ENCODE measurements at places on chromosomes 5 and 9.

GRCh38 chr5:67350618-67351201 lies 154.1 kb upstream of the CD180 start:
- peak; percentile 49 for DNase-seq

- DNase-seq, result no peak
Measured at GRCh38 chr5:137119321-137119720, 379.8 kb downstream of the SPOCK1 start.

DNA sequence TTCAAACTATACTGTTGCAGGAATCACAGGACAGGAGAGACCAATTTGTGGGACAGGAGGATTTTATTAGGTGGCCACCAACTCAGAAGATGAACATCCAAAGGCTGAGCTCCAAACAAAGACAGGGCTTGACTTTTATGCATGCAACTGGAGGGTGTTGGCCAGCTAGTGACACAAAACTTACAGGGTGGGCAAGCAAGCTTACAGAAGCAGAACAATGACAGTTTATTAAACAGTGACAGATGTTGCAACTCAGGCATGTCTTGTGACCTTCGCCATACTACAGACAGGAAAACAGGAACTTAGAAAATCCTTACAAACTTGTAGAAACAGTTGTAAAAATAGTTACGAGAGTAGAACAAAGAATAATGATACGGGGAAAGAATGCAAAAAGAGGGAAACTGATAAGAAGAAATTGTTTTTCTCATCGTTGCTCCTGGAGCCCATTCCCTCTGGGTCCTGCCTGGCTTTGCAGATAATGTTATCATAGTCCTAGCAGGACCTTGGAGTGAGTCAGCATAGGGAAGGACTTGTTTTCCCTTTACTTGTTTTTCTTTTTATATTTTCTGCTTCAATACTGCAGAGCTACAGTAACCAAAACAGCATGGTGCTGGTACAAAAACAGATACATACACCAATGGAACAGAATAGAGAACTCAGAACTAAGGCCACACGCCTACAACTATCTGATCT lies 2083.0 kb upstream of the ACO1 start:
- DNase-seq, result no peak

DNA sequence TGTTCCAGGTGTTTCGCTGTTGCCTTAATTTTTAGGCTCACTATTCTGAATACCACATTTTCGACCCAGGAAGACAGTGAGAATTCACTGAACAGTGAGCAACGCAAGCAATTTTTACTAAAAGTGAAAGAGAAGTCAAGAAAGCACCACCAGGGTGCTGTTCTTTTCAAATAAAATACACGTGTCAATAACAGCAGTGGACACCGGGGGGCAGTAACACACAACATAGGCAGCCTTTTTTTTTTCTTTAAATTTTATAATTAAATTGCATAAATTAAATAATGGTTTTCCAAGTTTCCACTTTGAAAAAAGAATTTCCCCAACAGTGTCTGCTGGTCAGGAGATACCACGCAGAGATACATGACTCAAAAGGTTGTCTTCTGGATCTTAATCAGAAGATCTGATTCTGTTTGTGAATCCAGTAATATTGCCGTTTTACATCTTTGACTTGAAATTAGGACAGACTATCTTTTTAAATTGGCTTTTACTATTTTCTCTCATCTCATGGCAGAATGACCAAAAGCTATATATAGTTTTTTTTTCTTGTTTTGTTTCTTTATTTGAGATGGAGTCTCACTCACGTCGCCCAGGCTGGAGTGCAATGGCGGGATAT lies 47.1 kb upstream of the SH3GL2 start:
- DNase-seq, result peak; percentile 53

DNA sequence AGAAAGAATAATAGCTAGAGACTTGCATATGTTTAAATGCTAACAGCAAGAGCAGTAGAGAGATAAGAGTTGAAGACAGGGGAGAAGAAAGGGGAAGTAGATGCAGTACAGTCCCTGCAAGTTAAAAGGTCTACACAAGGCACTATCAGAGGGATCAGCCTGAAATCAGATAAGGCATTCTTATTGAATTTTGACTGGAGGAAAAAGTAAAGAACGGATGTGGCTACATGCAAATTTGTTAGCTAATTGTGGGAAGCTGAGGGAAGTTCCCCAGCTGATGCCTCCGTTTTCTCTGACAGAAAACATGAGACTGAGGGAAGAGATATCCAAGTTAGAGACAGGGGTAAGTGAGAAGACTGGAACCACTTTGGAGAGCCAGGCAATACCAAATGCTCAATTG lies 12.9 kb upstream of the RHOBTB3 start:
- no peak for DNase-seq

GRCh38 chr5:93512799-93513198 lies 68.2 kb downstream of the NR2F1-AS1 start:
- no peak for DNase-seq

DNA sequence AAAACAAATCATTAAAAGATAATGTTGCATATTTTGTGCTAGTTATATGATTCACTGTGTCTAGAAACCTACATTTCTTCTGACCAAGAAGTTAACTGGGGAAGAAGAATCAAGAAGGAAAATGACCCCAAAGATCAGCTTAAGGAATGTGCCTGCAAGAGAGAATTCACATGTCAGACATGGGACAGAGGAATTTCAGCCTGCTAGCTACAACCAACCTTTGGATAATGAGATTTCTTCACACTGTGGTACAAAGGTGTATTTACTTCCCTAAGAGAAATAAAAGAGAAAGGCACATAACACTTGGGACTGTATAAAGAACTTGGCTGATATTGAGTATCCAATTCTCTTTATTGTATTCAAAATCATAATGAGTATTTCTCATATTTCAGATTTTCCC lies 39.6 kb upstream of the ELL2 start:
- DNase-seq, result no peak

GRCh38 chr9:12853051-12853450 lies 78.2 kb downstream of the LURAP1L start:
- DNase-seq, result no peak
